Type B pancreatic cell (in vitro differentiated cells): ENCODE measurements at places on chromosomes 6 and 20.

GRCh38 chr20:8414586-8415274 lies 282.7 kb downstream of the PLCB1 start:
- DNase-seq = no peak

- no peak for DNase-seq
These were observed 12.7 kb upstream of the PRELID3B start for GRCh38 chr20:59055302-59055701.

- no peak for DNase-seq
These were observed 2.6 kb downstream of the NFKBIE start for GRCh38 chr6:44262467-44263353.

DNA sequence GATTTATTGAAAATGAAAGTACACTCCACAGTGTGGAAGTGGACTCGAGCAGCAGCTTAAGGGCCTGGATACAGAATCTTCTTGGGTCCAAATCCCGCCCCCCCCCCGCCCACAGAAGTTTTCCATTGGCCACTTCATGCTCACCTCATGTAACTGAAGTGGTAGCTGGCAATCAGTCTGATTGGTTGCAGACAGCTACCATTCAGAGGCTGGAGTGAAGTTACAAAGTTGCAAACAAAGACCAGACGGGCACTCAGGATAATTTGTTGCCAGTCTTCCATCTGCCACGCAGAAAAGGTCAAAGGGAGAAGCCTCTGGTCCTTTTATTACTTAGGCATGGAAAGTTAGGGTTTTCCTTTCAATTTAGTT lies 25.8 kb upstream of the FABP7 start:
- no peak for DNase-seq

DNA sequence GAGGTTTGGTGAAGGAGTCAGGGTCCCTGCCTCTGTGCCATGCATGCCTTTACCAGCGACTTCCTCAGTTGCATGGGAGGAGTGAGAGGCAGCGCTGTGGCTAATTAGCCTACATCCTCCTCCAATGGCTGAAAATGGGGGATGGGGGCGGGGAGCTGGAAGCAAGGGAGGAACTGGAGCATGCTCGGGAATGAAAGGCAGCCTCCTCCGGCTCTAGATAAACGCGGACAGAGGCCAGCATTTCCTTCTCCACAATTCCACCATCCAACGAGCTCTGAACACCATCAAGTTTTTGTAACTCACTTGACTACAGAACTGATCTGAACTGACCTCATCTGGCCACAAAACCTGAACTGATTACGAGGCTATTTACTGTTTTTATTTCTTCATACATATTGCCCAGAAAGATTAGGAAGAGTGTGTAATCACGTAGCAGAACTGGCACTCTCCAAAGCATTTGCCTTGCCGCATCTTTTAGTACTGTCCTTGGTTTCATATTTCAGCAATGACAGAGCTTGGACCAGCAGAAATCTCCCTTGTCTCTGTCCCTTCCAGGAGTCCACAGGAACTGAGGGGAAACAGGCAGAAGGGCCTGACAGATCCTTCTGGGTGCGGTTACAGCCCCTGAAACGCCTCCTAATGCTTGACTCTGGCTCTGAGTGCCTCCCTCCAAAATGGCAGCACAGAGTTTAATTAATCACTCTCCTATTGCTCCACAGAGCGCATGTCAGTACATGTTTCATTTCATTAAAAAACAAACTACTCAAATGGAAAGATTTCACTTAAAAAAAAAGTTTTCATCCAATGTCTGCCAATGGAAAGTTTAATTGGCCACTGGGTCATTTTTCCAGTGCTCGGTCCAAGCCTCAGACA lies 58.2 kb upstream of the TRAF3IP2 start:
- DNase-seq = no peak

GRCh38 chr6:106880952-106881351 lies 93.6 kb downstream of the CD24 start:
- DNase-seq = no peak
